Stimulated activated CD8-positive, alpha-beta memory T cell treated with anti-CD3 and anti-CD28 coated beads, Interleukin-7, amount 100 ng/mL, for 48 hours (primary cell): ENCODE measurements at places on chromosomes 13 and 19.

- no peak for DNase-seq
Measured at GRCh38 chr13:19713186-19713965, 69.4 kb downstream of the PSPC1 start.

DNA sequence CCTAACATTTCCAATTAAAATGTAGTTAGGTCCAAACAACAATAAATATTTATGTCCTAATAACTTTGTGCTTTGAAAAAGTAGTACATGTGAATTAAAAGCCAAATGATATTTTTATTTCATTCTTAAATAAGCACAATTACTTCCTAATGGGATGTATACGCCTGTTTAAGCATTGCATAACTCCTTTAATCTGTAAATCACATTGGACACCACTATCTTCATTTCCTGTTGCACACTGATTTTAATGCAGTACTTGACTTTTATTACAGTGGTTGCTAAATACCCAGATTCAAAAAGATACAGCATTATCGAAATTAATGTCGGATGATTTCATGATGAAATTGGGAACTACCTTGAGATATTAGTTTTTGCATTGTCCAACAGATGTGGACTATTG is 70.9 kb downstream of the TNFSF11 start:
- no peak for DNase-seq

DNA sequence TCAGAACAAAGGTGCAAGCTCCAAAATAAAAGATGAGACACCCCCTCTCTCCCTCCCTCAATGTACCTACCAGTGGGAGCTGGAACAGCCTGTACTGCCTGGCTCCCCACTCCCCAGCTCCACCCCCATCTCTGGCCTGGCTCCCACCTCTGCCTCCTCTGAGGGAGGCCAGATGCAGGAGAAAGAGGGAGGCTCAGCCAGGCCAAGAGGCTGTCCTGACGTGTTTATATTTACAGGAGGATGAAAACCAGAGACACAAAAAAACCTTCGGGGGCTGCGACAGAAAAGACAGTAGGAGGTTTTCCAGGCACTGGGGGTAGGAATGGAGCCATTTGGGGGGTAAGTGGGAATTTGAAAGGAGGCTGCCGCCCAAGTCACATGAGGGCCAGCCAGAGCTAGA is 19.7 kb downstream of the ARHGEF18 start:
- DNase-seq: no peak

- no peak for DNase-seq
Measured at GRCh38 chr13:67829641-67830040, 599.5 kb upstream of the PCDH9 start.

DNA sequence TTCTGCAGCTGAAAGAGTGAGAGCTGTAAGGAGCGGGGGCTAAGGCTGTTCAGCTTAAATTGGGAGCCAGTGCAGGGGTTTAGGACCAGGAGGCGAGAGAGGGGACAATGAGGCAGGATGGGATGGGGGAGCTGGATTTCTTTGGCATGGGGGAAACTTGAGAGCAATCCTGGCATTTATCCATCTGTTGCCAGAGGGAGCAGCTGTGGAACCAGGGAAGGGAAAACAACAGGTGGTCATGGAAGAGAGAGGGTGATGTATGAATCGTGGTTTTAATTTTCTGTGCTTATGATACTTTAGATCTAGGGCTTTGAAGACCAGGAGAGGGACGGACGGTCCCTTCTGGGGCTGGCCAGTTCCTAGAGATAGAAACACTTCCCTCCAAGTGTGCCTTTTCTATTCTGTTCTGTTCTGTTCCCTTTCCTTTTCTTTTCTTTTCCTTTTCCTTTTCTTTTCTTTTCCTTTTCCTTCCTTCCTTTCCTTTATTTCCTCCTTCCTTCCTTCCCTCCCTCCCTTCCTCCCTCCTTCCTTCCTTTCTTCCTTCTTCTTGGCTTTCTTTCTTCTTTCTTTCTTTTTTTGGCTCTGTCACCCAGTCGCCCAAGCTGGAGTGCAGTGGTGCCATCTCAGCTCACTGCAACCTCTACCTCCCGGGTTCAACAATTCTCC is 16.0 kb upstream of the CCL25 start:
- no peak for DNase-seq

DNA sequence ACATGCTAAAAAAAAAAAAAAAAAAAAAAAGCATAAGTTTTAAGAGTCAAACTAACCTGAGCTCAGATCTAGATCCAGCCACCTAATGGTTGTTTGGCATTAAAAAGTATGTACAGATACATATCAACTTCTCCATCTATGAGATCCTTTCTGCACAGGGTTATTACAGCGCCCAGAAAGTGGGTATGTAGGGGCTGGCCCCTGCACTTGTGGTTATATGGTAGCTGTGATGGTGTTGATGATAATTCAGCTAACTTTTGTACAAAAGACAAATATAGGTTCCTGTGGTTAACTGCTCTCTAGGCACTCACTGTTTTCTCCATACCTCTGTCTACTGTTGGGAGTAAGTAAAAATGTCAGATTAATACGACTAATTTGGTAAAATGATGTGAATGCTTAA is 81.7 kb downstream of the TNFRSF19 start:
- no peak for DNase-seq

GRCh38 chr19:2542341-2543069 is 66.6 kb downstream of the GADD45B start:
- DNase-seq: no peak

GRCh38 chr13:25489238-25489637 is 117.5 kb downstream of the ATP8A2 start:
- no peak for DNase-seq

DNA sequence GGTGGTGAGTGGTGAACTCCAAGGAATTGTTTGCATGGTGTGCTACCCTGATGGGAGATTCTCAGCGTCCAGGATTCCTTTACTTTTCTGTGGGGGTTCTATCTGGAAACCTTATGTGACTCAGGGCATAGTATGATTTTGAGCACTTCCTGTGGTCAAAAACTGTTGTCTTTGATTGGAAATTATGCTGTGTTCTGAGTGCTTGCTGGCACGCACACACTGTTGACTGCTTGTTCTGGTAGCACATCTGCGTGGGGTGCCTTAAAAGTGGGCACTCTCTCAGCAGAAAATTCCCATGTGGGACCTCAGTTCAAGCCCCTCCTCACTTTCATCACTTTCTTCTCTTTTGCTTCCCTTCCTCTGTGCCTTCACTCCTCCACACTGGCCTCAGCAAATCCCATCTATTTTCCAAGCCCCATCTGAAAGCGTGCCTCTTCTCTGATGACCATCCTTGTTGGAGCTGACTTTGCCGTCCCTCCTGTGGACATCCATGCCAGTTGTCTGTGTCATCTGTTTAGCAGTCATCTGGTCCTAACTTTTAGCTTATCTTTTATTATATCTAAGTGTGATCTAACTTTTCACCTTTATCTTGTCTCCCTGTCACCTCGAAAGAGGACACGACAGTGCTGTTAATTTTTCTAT is 56.4 kb upstream of the NPAS1 start:
- no peak for DNase-seq

DNA sequence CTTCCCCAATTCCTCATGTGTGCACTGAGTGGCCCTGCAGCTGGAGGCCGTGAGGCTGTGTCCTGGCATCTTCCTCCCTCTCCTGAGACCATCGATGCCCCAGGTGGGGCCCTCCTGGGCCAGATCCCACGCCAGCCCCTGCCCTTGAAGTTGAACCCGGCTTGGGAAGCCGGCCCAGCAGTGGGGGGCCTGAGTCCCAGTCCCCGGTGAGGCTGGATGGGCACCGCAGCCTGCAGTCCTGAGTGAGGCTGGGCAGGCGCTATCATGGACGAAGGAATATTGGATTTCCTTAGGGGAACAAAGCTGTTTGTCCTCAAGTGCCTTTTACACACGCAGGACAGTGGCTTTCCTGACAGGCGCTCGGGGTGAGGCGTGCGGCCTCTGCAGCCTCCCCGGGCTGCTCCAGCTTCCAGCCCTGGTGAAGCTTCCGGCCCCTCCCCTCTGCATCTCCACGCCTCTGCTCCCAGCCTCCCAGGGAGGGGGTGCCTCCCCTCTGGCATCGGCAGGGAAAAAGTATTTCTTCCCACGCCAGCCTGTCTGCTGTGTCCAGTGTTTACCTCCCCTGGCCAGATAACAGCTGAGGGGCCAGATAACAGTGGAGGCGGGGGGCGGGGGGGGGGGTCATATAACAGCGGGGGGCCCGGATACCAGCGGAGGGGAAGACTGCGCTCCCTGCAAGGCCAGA is 159.5 kb downstream of the KDM4B start:
- DNase-seq: no peak

GRCh38 chr13:76677043-76677442 is 209.2 kb downstream of the KCTD12 start:
- DNase-seq: no peak

- no peak for DNase-seq
Measured at GRCh38 chr13:68948586-68948985, 1159.0 kb upstream of the ATXN8OS start.

- no peak for DNase-seq
Measured at GRCh38 chr13:66887088-66887487, 343.0 kb downstream of the PCDH9 start.

DNA sequence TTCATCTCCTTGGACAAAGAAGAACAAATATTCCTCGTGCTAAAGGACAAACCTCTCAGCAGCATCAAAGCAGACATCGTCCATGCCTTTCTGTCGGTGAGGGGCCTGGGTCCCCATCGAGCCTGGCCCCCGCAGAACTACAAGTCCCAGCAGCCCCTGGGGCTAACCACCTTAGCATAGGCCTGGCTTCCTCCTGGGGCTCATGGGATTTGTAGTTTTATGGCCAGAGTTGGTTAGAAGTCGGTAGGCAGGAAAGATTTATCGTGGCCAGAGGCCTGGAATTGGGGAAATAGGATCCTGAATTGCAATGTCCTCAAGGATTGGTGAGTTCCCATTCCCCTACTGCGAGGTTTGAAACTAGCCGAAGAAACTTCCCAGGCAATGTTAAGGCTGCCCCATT is 19.6 kb downstream of the TMEM150B start:
- no peak for DNase-seq

- no peak for DNase-seq
Measured at GRCh38 chr13:105345730-105346129, 1189.7 kb downstream of the EFNB2 start.

GRCh38 chr19:4749870-4750590 is 26.4 kb upstream of the DPP9 start:
- no peak for DNase-seq

DNA sequence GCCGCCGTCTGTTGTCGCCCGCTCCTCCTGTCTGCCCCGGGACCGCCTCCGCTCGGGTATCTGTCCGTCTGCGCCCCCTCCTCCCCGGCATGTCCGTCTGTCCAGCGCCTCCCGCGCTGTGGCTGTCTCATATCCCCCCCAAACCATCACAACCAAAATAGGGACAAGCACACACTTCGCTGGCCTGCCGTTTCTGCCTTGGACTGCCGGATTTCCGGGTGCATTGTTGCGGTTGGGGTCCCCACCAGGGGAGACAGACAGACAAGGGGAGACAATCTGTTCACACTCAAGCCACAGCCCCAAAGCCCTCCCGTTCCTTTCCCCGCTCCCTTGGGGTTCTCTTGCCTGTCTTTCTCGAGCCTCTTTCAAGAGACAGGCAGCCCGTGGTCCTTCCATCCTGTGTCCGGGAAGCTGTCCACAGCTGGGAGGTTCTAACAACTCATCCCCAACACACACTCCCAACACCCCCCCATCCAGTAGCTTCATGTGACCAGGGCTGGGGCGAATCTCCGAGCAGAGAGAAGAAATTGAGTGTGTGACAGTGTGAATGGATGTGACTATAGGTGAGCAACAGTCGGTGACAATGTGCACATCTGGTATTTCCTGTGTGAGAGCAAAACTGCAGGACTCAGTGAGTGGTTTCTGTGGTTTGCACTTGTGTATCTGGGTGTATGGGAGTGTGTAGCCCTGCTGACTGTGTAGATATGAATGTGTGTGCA is 16.5 kb upstream of the FOSB start:
- no peak for DNase-seq

GRCh38 chr13:38394777-38395496 is 45.3 kb downstream of the UFM1 start:
- DNase-seq: no peak

- DNase-seq: no peak
Measured at GRCh38 chr13:71712988-71713653, 153.9 kb downstream of the DACH1 start.

GRCh38 chr19:13100841-13101589 is 1.6 kb downstream of the LYL1 start:
- DNase-seq: no peak

DNA sequence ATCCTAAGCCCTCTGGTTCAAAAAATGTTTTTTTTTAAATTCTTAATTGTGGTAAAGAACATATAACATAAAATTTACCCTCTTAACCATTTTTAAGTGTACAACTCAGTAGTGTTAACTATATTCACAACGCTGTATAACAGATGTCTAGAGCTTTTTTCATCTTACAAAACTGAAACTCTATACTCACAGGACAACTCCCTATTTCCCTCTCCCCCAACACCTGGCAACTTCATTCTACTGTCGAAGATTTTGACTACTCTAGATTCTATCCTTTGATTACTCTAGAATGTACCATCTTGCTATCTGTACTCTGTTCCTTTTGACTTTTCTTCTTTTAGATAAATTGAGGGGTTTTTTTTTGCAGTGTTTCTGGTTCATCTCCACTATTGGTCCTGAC is 200.4 kb downstream of the KLF12 start:
- DNase-seq: no peak

- DNase-seq: no peak
Measured at GRCh38 chr13:64234255-64234654, 2818.6 kb upstream of the PCDH20 start.

DNA sequence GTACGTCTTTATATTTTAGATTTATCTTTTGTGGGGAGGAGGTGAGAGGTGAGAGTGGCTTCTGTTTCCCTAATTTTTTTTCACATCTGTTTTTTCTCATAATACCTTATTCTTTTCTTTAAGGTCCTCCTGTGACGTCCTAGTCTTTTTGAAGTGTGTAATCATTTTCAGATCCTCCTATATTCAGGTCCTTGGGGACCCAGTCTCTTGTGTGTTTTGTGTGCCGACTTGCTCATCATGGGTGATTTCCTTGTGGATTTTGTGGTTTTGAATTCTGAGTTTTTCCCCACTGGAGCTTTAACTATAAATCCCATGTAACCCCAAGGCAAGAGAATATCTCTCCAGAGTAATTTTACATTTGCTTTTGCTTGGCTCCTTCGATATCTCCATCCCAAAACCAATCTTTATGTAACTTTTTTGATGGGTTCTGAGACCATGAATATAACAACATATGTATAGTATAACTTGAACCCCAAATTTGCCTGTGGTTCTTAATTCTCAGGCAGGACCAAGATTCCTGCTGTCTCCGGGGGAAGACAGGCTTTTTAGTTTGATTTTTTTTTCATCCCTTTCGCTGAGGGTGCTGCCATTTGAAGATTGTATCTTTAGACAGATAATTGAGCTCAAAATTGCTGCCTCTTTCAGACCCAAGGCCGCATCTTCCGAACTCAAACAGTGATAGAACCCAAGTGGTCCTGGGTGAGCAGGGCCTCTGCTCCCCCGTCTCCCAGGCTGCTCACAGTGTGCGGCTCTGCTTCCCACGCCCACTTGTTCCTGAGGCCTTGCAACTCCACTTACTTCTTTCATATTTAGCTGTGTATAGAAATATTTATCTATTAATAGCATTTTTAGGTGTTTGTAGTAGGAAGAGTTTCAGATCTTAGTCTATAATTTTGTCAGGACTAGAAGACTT is 59.1 kb upstream of the GPR183 start:
- DNase-seq: no peak
